ENCODE measurements at places on chromosomes 4 and X.
A peak's percentile ranks its signal among the peaks of the same experiment; 100 is the strongest.

- DNase-seq: no peak
These were observed 31.8 kb downstream of the PDHA1 start for GRCh38 chrX:19375546-19375945.

- peak; percentile 23 for DNase-seq
These were observed 17.2 kb downstream of the SPIN3 start for GRCh38 chrX:56978172-56978571.

GRCh38 chr4:36363024-36363423 lies 81.6 kb downstream of the DTHD1 start:
- DNase-seq: no peak

GRCh38 chr4:78166622-78167021 lies 109.5 kb downstream of the FRAS1 start:
- no peak for DNase-seq

GRCh38 chr4:10611673-10612072 lies 72.9 kb downstream of the CLNK start:
- no peak for DNase-seq

DNA sequence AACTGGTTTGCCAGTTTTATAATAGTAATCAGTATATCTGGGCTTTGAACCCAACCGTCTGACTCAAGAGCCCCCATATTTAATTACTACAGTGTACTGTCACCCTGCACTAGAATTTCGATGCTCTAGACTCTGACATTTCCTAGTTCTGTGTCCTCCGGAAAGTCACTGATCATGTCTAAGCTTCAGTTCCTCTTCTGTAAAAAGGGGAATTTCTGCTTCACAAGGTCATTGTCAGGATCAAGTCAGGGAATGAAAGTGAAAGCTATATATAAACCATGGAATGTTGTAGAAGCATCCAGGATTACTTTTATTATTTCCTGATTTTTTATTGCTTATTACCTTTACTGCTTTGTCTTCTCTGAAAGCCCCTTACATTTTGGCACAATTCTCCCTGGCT lies 4.0 kb upstream of the KCNIP4 start:
- no peak for DNase-seq

DNA sequence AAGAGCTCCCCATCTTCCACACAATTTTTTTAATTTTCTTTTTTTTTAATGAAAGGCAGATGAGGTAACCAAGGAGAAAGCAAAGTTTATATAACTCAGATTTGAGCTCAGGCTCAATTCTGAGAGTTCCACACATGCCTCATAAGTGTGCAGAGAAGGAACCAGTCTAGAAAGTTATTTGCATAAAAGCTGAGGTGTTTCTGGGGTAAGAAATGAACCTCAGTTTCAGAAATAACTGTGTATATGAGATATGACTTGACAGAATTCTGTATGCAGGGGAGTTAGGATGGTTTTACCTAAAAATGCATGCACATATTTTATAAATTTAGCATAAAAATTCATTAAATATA lies 51.3 kb downstream of the DTHD1 start:
- no peak for DNase-seq

GRCh38 chr4:24515698-24516097 lies 68.7 kb downstream of the DHX15 start:
- no peak for DNase-seq

DNA sequence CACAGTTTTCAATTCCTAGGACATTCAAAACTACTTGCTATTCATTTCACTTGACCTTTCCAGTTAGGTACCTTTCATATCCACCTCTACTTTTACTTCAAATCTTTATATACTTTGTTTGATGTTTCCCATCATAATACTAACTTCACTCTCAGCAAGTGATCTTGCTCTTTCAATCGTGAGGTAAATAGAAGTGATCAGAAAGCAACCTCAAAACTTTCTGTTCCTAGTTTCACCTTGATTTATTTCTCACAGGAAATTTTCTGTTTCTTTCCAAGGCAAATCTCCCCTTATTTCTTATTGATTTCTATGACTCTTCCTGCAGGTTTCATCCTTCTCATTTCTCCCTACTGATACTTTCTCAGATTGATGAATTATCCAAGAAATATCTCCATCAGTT lies 623.5 kb downstream of the FSTL5 start:
- no peak for DNase-seq

DNA sequence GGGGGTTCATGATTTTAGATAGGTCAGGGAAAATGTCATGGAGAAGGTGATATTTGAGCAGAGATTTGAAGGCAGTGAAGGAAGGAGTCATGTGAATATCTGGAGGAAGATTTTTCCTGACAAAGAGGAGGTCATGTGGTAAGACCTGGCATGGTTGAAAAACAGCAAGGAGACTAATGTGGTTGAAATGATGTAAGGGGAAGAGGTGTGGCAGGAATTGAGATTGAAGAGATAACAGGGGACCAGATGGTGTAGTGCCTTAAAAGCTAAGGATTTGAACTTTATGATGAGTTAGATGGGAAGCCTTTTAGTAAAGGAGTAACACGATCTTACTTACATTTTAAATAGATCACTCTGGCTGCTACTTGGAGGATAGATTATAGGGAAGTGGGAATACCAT lies 210.9 kb downstream of the RTL9 start:
- DNase-seq: no peak

GRCh38 chrX:120301497-120301896 lies 9.8 kb downstream of the TMEM255A start:
- no peak for DNase-seq

GRCh38 chrX:76971393-76972376 lies 475.5 kb upstream of the FGF16 start:
- no peak for DNase-seq

GRCh38 chrX:119189595-119189994 lies 46.5 kb upstream of the PGRMC1 start:
- no peak for DNase-seq

DNA sequence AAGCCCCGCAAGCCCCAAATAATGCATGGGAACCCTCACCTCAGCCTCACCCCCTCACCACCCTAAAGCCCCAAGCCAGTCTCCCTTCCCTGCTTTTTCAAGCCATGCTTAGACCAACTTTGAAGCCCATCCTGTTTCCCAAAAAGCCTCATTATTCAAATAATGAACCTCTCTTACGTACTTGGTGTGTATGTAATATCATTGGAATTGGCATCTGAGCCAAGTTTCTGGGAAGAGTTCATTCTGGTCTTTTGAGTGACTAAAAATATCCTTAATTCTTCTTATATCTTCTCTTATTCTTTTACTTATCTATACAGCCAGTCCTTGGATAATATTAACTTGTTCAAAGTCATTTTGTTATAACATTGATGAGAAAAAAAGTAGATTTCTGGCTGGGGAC lies 875.8 kb upstream of the SLIT2 start:
- no peak for DNase-seq

DNA sequence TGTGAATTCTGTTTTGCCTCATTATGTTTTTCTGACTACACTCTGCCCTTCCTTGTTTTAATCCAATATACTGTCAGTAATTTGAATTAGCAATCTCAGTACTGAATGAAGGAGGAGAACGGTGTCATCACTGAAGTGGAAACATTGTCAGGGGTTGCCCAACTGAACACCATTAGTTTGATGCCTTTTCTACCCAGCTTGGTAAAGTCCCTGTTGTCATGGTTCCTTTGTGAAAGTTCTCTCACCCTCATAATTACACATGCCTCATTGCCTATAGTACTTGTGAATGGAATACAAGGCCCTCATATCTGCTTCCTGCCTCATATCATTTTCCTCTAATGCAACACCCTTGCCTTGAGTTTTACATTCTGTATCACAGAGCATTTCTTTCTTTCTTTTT lies 76.9 kb downstream of the RRAGB start:
- DNase-seq: no peak

DNA sequence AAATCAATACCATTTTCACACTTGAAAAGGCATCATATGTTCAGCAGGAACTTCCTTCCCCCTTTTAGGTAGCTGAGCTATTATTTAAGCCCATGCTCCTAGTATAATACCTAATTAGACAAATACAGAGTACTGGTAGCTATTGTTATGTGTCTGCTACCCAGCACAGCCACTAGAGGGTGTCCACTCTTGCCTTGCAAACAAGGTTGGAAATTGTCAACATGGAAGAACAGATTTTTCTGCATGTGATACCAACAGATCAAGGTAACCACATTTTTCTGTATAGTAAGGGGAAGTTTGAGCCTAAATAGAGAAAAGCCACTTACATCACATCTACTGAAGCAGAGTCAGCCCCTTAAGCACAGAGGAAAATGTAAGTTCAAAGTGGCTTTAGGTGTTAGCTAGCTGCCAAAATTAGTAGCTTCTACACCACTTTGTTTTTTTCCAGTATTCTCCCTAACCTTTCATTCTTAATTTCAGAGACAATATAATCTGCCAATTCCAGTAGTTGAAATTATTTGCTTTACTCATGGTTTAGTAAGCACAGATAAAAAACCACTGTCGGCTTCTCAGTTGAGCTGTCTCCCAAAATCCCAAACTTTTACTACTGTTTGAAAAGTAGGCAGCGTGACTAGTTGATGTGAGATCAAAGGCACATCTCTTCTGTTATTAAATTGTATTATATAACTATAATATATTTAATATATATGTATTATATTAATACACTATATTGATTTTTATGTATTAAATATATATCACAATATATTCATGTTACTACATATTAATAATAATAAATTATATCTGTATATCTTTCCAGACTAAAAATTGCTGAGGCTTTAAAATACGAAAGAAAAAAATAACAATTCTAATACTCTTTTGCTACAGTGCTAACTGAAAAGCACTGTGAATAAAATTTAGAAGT lies 38.2 kb downstream of the EDNRA start:
- no peak for DNase-seq

GRCh38 chr4:93730251-93730650 lies 98.3 kb upstream of the ATOH1 start:
- no peak for DNase-seq

- DNase-seq: no peak
These were observed 408.2 kb downstream of the BCOR start for GRCh38 chrX:39689376-39690104.

- DNase-seq: no peak
These were observed 37.9 kb upstream of the PAPSS1 start for GRCh38 chr4:107757864-107758476.

- no peak for DNase-seq
These were observed 107.9 kb downstream of the PALLD start for GRCh38 chr4:168604496-168605373.

- no peak for DNase-seq
These were observed 144.7 kb downstream of the FAM47A start for GRCh38 chrX:33987458-33987857.

GRCh38 chr4:41028392-41029076 lies 185.8 kb downstream of the APBB2 start:
- DNase-seq: no peak

- DNase-seq: no peak
These were observed 385.6 kb upstream of the NR3C2 start for GRCh38 chr4:148827781-148828180.

GRCh38 chr4:74166818-74167217 lies 8.9 kb downstream of the MTHFD2L start:
- DNase-seq: no peak

DNA sequence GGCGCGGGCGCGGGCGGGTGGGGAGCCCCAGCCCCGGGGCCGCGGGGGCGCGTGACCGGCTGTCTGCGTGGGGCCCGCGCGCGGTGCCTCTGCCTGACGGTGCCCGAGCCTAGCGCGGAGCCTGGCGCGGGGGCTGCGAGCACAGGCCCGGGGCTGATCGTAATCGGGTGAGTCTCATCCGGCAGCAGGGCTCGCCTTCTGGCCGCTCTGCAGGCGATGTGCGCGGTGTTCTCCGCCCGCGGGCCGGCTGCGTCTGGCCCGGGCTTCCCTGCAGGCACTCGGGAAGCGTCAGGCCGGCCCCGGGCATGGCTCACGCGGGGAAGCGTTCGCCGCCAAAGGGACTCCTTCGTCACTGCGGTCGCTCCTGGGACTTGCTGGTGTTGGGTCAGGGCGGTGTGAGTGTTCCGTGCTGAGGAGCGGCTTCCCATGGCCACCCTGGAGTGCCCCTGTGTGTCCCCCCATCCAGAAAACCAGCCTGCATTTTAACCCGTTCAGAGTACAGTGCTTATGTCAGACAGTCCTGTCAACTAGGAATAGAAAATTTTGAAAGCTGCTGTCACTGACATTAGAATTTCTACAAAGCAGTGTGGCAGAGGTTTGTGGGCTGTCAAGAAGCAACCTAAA lies 40.6 kb downstream of the FAM149A start:
- no peak for DNase-seq

DNA sequence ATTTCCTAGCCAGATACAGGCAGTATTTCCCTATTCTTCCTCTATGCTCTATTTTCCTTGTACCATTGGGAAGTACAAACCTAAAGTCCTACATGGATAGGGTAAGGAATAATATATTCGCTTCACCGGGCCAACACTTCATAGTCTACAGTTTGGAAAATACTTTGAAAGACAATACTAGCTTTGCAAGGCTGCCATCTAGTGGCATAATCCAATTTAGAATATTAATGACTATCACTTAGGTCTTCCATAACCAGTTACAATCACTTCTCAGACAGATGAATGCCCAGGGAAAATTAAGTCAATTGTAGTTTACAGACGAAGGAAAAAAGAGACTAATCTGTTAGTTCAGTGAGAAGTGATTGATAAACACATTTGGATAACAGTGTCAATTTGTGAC lies 141.0 kb upstream of the FAM47C start:
- DNase-seq: no peak

- DNase-seq: no peak
These were observed 15.8 kb upstream of the MAGEA4 start for GRCh38 chrX:151896734-151897474.

DNA sequence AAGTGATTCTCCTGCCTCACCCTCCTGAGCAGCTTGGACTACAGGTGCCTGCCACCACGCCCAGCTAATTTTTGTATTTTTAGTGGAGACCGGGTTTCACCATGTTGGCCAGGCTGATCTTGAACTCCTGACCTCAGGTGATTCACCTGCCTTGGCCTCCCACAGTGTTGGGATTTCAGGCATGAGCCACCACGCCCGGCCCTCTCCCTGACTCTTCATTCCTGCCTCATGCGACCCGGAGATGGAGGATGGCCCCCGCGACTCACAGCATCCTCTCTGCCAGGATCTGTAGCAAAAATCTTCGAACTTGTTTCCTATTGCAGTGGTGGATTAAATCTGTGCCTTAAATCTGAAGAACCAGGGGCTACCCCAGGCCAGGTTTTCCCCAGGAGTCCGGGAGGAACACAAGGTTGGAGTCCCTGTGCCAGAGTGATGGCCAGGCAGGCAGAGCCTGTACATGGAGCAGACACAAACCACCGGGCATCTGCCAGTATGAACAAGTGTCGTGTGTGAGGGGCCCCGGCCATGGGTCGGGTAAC lies 11.5 kb downstream of the CPLX1 start:
- DNase-seq: no peak

DNA sequence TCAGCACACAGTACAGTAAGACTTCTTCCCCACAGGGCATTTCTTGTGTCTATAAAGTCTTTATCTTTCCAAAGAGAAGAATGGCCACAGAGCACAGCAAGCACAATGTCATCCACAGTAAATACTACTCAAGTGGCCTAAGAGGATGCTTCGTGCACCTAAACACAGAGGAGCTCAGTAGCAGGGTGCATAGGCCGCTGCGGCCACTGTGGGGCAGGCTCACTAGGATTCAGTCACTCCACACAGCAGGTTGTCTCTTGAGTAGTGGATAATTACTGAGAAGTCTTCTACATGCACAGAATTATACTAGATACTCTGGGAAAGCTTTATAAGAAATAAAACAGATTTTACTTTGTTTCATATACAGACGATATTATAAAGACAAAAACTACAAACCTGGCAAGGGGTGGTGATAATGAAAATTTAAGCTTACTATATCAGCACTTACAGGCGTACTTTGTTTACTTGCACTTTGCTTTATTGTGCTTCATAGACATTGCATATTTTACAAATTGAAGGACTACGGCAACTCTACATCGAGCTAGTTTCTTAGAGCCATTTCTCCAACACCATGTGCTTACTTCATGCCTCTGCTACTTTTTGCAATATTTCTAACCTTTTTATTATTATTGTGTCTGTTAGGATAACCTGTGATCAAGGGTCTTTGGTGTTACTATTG lies 78.5 kb downstream of the PRDM5 start:
- no peak for DNase-seq
